ENCODE measurements at places on chromosomes 7 and 10.

- no peak for DNase-seq
Observed at GRCh38 chr10:69864321-69864720, 62.6 kb downstream of the COL13A1 start.

DNA sequence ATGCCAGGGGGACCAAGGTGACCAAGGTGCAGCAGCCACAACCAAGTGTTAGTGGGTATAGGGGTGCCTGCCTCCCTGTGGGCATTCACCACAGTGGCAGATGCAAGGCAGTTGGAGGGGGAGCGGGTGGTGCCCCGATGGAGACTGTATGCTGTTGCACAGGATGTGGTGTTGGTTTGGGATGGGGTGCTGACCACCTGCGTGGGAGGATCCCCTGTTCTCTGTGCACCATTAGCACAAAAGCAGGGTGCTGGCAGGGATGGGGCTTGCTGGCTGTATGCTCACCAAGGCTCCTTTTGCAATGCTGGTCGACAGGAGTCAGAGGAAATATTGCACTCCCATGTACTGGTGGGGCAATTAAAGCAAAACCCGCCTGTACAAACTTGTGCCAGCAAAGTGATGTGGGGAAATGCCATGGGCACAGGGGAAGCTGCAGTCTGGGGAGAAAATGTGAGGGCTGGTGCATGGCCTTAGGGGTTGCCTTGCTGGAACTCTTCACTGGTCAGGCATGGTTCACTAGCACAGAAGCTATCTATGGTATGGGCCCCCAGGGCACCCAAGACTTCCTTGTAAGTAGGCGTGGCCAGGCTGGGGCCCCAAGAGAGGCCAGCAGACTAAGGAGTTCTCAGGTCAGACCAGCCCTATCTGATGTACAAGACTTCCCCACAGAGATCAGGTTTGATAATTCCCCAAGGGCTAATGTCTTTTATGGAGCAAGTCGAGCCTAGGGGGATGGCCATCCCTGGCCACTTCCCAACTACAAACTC is 51.9 kb upstream of the GNAT3 start:
- DNase-seq: no peak

GRCh38 chr7:2117646-2118045 is 115.1 kb downstream of the MAD1L1 start:
- DNase-seq: no peak

- peak; percentile 74 for DNase-seq
Observed at GRCh38 chr7:90455163-90456030, 14.0 kb upstream of the PTTG1IP2 start.

- no peak for DNase-seq
Observed at GRCh38 chr7:132966754-132967469, 115.0 kb downstream of the CHCHD3 start.

DNA sequence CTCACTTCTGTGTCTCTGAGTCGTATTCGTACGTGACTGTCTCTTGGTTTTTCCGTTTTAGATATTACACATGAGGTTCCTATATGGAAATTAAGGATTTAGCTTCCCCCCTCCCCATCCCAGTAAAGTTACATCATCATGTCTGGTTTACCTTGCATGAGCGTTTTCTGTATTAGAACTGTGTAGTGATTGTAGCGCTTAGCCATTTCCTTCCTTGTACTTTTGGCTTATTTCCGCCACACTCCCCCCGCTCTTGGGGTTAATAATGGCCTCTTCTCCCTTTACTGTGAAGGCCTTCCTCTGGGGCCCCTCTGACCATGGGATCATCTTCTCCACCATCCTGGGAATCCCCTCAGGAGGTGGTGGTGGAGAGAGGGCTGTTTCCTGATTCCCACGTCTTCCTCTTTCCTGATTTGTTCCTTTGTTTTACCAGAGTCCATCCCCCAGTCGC is 27.2 kb upstream of the AP5Z1 start:
- no peak for DNase-seq

DNA sequence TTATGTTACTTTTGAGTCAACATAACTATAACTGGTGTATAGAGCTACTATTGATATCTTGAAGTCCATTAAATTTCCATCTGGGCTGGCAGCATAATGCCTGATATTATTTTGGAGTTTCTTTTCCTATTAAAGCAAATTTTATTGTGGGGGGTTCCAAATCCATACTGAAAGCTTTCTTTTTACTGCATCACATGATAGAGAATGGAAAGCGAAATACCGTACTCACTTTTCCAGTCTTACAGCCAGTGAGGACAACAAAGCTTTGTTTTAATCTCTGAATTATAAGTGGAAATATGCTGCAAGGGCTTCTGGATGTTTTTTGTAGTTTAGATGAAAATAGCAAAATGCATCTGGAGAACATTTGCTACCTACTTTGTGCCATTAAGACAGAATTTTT is 477.5 kb upstream of the SEMA3D start:
- DNase-seq: no peak

DNA sequence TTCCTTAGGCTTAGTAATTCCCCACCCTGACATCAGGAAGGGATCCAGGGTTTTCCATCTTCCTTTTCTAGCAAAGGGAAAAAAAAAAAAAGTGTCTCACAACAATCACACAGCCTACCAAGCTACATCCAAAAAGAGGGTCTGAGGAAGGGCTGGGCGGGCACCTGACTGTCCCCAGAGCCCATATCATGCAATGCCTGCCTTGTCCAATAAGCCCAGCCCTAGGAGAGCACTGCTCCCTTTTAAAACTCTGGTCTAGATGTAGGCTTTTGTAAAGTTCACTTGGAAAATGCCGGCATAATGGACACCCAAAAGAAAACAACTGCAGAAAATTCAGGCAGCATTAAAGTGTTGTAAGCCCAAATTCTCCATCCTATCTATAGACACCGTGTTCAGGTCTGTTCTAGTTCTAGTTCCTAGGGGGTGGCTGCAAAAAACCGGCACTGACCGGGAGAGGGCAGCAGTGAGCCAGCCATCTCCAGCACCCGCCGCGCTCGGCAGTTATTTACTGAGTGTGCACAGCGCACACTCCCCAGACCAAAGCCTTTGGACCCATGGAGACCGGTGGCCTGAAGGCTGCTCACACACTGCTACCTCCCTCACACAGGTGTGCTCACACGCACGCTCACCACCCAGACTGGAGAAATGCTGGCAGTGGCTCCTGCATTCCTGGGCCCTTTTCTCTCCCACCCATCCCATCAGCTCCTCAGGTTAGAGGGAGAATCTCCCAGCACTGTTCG is 48.7 kb downstream of the PODXL start:
- DNase-seq: peak; percentile 87

DNA sequence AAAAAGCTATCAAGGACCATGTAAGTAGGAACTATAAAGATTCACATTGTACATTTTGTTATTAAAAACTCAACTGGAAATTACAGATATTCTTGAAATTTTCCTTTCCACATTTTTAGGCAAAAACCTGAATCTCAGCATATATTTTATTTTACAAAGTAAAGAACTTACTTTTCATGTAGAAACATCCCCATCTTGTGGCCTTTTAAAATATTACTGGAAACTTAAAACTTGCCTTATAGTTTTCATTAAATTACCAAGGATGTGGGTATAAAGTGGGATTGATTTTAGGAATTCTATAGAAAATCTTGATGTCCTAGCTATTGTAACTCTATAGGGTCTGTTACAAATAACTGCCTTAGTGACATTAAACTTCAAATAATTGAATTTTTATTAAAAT is 10.6 kb downstream of the DBF4 start:
- DNase-seq: peak; percentile 70

- DNase-seq: no peak
Observed at GRCh38 chr7:112596981-112597380, 116.2 kb downstream of the LSMEM1 start.

DNA sequence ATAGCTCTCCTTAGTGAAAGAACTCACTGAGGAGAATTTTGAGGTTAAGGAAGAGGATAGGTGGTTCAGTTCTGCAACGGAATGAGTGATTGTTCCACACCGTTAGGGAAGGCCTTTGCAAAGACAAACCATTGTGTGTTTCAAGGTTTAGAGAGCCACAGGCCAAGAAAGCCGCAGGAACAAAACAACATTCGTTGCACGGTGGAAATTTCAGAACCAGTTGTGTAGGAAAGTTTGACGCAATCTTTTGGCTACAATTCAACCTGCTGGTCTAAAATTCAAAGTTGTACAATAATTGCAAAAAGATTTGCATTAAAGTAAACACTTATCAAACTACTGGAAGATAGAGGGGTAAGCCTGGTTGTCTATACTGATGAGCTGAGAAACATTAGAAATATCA is 91.4 kb downstream of the FAM107B start:
- peak; percentile 47 for DNase-seq

GRCh38 chr7:48305661-48306060 is 134.4 kb downstream of the ABCA13 start:
- DNase-seq: no peak

DNA sequence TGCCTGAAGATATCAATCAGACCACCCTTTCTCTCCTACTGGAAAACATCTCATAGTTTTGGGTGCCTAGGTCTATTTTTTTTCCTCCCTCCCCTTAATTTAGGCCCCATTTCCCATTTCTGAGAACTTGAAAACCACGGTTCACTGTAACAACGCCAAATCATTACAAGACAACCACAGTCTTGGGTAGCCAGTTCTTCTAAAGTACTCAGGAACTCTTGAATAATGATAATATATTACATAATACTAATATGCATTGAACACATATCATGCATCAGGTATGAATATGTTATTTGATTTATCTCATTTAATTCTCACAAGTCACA is 185.1 kb upstream of the ADO start:
- no peak for DNase-seq

DNA sequence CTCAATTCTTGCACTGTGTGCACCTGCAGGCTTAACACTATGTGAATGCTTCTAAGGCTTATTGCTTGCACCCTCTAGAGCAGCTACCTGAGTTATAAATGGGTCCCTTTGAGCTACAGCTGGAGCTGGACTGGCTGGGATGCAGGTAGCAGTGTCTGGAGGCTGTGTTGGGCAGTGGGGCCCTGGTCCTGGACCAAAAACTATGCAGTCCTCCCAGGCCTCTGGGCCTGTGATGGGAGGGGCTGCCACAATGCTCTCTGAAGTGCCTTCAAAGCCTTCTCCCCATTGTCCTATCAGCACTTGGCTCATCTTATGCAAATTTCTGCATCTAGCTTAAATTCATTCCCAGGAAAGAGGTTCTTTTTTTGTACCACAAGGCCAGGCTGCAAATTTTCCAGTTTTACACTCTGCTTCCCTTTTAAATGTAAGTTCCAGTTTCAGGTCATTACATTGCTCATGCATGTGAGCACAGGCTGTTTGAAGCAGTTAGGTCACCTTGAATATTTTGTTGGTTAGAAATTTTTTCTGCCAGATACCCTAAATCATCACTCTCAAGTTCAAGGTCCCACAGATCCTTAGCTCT is 26.0 kb downstream of the KBTBD2 start:
- no peak for DNase-seq
